Stimulated activated CD4-positive, alpha-beta T cell treated with anti-CD3 and anti-CD28 coated beads, Interleukin-4, amount 100 ng/mL, for 1 hour (primary cell): ENCODE measurements at places on chromosomes 2 and 18.

DNA sequence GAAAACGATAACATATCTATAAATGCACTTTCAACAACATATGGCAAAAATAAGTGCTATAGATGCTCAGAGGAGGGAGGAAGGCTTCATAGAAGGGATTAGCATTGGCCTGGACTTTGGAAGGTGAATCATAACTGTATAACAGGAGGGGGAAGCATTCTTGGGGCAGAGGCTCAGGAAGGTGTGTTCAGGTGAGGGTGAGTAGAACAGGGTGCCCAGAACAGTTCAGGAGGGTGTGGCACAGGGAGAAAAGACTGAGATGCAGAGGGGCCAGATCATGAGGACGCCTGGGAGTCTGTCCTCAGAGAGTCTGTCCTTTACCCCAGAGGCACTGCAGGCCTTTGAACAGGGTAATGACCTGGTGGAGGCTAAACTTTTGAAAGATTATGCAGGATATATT, 29.3 kb upstream of the MEP1B start:
- no peak for DNase-seq

GRCh38 chr18:9088252-9088651, 14.2 kb upstream of the NDUFV2 start:
- DNase-seq: no peak

DNA sequence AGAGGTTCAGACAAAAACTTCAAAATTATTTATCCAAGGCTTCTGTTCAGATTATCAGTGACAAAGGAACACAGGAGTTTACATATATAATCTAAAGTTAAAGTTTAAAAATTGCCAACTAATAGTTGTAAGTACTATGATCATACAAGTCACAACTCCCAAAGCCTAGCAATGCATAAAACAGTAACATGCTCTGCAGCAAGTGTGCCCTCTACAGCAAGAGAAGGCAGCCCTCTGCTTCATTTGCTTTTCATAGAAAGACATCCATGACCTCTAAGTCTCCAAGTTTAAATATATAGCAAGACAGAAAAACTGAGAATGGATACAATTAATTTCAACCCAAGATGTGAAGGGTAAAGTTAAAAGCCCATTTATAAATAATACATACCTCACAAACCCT, 13.3 kb downstream of the RAB1A start:
- no peak for DNase-seq

DNA sequence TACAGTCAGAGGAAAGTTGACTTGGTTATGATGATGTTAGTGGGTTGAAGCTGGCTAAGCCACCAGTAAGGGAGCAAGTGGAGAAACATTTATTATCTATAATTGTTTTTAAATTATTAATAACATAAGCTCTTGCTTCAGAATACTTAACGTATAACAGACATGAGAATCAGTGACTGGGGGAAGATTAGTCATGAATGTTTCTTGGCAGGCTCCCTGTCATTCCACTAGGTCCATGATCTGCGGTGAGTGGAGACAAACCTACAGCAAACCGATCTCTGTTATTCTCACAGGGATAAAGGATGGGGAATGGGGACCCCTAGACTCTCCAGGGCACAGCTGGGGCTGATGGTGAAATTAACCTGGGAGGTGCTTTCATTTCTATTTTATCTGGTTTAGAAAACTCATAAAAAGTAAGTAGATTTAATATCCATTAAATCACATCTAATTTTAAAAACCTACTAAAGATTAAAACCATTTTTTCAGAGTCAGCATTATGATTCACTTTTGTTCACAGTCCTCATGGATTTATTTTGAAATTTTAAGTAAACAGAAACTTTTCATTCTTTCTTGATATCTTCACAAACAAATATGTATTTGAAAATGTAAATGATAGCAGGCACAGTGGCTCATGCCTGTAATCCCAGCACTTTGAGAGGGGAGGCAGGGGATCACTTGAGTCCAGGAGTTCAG, 420.3 kb downstream of the PTPRM start:
- DNase-seq: no peak

DNA sequence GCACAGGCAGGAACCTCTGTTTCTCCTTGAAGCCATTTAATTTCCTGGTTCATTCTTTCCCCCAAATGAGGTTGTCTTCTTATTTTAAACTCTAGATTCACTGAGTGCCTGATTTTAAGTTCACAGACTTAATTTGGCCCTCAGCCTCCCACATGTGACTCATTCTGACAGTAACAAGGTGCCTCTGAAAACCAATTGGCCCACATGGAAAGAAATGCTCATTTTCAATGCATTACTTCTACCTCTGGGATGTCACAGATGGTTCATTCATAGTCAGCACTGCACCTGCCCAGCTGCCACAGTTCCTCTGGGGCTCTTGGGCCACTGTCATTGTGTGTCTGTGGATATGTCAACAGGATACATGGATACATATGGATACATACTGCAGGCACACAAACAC, 140.4 kb upstream of the CAPN13 start:
- no peak for DNase-seq

DNA sequence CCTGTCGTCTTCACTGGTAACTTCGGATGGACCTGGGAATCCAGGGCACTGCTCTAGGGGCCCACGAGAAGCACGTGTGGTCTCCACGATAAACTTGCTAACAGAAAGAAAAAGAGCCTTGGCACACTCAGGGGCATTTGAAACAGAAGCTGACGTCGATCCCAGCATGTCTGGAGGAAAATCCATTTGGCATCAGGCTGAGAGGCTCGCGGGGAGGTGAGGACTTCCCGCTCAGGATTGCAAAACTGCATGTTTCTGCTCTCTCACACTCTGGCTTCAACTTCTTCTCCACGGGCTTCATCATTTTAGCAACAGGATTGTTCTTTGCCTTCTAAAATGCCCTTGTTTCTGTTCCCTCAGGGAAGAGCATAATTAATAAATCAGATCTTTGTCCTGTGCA, 181.7 kb upstream of the COPS8 start:
- no peak for DNase-seq

GRCh38 chr2:134411279-134411827, 157.5 kb downstream of the MGAT5 start:
- no peak for DNase-seq

- DNase-seq: no peak
Observed at GRCh38 chr18:59861963-59862819, 37.6 kb upstream of the PMAIP1 start.

DNA sequence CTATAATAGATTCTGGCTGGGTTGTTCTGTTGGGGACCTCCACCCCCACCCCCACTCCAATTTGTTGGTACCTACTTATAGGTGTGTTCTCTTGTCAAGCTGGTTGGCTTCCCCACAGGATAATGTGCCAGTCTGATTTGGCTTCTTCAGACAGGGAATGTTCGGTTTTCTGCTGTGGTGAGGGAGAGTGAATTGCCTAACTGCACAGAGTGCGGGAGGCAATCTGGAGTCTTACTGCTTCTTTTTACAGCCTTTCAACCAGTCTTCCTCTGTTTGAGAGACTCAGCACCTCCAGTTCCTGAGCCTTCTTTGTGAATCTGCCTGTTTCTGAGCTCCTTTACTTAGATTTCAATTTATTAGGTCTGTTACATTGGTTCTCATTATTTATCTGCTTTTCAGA, 27.4 kb upstream of the SNORC start:
- DNase-seq: no peak

DNA sequence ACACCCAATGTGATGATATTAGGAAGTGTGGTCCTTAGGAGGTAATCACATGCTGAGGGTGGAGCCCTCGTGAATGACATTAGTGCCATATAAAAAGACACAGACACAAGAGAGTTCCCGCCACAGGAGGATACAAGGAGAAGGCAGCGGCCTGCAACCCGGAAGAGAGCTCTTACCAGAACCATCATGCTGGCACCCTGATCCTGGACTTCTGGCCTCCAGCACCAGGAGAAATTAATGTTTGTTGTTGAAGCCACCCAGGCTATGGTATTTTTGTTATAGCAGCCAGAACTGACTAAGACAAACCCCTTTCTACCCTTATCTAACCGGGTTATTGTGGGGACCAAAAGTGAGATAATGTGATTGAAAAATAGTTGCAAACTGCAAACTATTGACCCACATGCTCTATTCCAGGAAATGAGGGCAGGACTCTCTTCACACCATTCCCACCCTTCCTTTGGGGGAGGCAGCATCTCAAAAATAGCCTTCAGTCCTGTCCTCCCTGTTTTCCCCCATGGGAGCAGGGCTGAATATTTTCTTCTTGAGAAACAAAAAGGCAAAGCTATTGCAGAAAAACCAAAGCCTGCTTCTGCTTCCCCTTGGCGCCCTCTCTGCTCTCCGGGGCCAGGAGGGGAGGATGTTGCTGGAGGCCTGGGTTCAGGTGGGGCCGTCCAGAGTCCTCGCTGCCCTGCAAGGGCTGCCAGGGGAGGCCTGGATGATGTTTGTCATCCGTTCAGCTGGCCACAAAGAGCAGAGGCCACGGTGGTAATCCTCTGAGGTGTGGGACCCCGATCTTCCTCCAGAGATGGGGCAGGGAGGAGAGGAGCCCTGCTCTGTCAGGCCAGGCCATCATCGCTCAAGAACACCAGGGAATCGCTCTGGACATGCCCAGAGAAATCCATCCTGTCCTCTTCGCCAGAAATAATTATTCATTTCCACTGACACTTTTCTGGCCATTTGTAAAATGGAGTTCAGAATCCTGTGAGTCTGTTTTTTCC, 73.8 kb upstream of the HAAO start:
- no peak for DNase-seq

GRCh38 chr2:4110273-4110672, 406.9 kb downstream of the DCDC2C start:
- DNase-seq: no peak

- no peak for DNase-seq
Observed at GRCh38 chr2:109171444-109172334, 42.7 kb downstream of the SH3RF3 start.

- no peak for DNase-seq
Observed at GRCh38 chr2:61450144-61450543, 20.7 kb downstream of the USP34 start.

GRCh38 chr2:168356477-168356835, 99.6 kb upstream of the CERS6 start:
- DNase-seq: no peak

GRCh38 chr2:177489719-177490301, 97.2 kb downstream of the AGPS start:
- no peak for DNase-seq

- no peak for DNase-seq
Observed at GRCh38 chr18:6728809-6729246, 688 bp upstream of the ARHGAP28 start.

DNA sequence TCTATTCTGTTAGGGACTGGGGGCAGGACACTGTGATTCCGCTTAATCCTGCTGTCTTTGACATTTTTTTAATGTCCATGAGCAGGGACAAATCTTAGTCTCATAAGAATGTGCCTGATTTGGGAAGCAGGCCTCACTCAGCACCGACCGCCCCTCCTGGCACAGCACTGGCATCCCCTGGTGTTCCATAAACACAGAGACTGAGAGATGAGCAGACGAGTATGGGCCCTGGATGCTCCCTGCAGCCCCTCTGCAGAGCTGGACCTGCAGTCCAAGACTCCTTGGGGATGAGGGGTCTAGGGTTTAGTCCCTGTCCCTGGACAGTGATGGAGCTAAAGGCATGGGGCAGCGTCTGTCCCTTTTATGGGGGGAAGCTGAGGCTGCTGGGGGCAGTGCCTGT, 81.6 kb downstream of the NDUFA10 start:
- no peak for DNase-seq

GRCh38 chr2:120880381-120880780, 144.7 kb downstream of the GLI2 start:
- DNase-seq: no peak

DNA sequence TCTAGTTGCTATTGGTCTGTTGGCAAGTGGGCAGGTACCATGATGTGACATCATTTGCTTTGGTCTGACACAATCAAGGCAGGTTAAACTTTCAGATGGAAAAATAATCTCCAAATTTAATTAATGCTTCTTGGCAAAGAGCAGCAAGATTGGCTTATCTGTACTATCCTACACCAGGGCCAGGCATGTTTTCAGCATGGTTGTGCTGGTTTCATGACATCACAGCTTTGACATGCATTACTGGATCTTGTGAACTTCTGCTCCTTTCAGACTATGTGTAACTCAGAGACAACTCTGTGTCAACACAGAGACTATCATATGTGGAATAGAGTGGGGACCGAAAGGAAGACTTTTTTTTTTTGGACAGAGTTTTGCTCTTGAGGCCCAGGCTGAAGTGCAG, 520.5 kb downstream of the TDRD15 start:
- no peak for DNase-seq
